ENCODE measurements at places on chromosomes 7 and 10. TPM values are rescaled to one million over a fixed set of nuclear protein-coding genes. Genes with fewer than 3 reads are reported as not detected.

PDE1C gene
- 1.1 TPM for total RNA-seq

GRCh38 chr7:2661602-2662272, 26.3 kb upstream of the AMZ1 start:
- H3K36me3 ChIP-seq = peaks cover 5% of the 10 kb centered on the region
- no peaks in the 10 kb centered on the region for H3K27me3 ChIP-seq
- H3K27ac ChIP-seq = no peak overlapping the region
- H3K4me3 ChIP-seq = no peak overlapping the region
- DNase-seq = no peak

GRCh38 chr7:154927624-154928125, 75.2 kb downstream of the PAXIP1 start:
- H3K27me3 ChIP-seq = peaks cover 35% of the 10 kb centered on the region
- H3K27ac ChIP-seq = peak overlapping the region; percentile 76
- H3K36me3 ChIP-seq = no peaks in the 10 kb centered on the region
- no peak overlapping the region for H3K4me3 ChIP-seq
- peak; percentile 62 for DNase-seq
- H3K4me1 ChIP-seq = no peaks in the 10 kb centered on the region

- H3K27ac ChIP-seq = no peak overlapping the region
- H3K27me3 ChIP-seq = peaks cover 4% of the 10 kb centered on the region
- no peak for DNase-seq
- no peaks in the 10 kb centered on the region for H3K36me3 ChIP-seq
- H3K4me3 ChIP-seq = no peak overlapping the region
- no peaks in the 10 kb centered on the region for H3K4me1 ChIP-seq
Observed at GRCh38 chr10:111515264-111515663, 438.4 kb downstream of the ADRA2A start.

All from neural crest cell (in vitro differentiated cells).